Cortex of kidney (tissue), 1 donor: ENCODE measurements at places on chromosomes 1 and 21.
A peak's percentile ranks its signal among the peaks of the same experiment; 100 is the strongest.

- DNase-seq = peak; percentile 65
Observed at GRCh38 chr1:248858891-248859889, at the start of gene ZNF692. TSS of gene ZNF692 (minus strand) at chr1:248859085. CDS start at chr1:248858309, 776 bp downstream.

DNA sequence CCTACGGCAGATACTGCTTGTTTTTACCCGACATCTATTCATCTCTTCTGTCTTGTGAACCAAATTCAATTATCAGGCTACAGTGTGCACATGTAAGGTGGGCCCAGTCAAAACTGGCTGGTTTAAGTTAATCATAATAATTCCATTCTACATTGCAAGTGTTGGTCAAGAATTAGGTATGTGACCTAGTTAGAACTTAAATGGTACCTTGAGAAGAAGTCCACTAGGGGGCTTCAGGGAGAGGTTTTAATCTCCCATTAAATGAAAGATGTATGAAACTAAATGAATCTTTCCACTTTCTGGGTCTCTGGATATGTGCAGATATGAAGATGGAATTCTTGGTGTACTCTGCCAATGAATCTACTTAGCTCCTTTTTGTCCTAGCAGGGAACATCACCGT is 187.1 kb downstream of the CDC42BPA start:
- no peak for DNase-seq

- DNase-seq = no peak
Observed at GRCh38 chr1:116743535-116743934, 10.7 kb upstream of the CD2 start.

GRCh38 chr1:179091691-179092165 is 9.9 kb downstream of the TOR3A start:
- DNase-seq = no peak

DNA sequence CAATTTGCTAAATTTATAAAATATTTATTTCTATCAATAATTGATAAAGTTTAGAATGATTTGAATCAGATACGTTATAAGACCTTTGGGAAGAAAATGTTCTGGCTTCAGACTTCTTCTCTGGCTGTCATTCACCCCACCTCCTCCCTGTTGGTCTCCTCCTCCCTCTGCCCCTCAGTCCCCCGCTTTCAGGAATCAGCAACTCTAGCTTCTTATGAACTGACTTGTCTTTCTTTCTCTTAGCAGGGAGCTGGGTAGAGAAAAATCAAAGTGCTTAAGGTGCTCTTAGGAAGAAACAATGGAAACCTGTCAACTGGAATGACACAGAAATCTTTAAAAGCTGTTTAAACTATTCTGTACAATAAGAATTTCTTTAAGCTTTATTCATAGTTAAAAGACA is 71.3 kb upstream of the ETV3 start:
- no peak for DNase-seq

GRCh38 chr1:92461364-92462097 is 25.2 kb downstream of the GFI1 start:
- no peak for DNase-seq

GRCh38 chr1:155529929-155530328 is 32.7 kb downstream of the ASH1L start:
- no peak for DNase-seq

GRCh38 chr1:231036416-231036815 is 3.6 kb downstream of the FAM89A start:
- no peak for DNase-seq

DNA sequence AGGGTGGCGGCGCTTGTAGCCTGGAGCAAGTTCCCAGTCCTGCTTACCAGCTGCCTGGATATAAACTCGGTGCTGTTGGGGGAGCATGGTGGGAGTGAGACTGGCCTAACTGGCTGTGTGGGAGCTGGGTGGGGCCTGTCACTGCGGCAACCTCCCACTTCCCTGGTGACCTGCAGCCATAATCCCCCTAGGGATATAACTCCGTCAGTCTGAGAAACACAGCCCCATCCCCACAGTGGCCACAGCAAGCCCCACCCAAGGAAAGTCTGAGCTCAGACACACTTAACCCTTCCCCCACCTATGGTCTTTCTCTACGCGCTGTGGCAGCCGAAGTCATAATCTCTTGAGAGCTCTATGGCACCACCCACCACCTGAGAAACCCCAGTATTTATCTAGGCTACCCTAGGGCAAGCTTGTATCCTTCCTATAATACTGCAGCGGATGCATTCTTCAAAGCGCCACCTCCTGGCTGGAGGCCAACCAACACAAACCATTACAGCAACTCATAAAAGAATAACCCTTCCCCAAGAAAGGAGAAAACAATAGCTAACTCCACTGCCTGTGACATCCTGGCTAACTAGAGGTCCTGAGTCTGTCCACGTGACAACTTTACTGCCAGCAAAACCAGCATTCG is 57.4 kb downstream of the ZNF648 start:
- DNase-seq = no peak

GRCh38 chr1:2255420-2256369 is 27.6 kb downstream of the SKI start:
- DNase-seq = no peak

- no peak for DNase-seq
Observed at GRCh38 chr1:63931468-63931867, 157.7 kb downstream of the ROR1 start.

DNA sequence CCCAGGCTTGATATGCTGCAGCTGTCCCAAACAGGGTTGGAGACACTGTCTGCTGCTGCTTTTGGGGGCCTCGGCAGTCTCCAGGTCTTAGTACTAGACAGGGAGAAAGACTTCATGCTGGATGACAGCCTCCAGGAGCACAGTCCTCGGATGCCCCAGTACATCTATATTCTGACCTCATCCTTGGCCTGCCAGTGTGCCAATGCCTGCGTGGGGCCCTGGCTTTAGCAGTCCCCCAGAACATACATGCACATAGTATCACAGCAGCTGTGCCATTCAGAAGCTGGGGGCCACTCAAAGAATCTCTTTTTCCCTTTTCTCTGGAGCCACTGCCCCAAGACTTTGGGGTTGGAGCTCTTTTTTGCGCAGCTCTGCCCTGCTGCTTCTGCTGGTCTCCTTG is 4.4 kb upstream of the ZSCAN20 start:
- no peak for DNase-seq

DNA sequence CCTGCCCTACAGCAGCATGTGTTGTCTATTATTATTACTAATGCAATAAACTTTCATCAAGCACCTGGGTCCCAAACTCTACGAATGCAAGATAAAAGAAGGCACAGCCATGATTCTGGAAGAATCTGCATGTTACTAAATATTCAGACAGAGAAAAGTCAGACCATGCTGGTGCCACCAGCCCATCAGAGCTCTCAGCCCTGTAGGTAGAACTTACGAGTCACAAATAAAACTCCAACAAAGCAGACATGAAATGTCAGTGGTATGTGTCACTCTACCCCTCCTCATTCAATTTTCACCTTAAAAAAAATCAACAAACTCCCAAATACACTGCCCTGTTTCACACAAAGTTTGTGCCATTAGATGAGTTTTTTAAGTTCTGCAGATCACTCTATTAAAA is 62.4 kb upstream of the TIAM1 start:
- no peak for DNase-seq
